ENCODE measurements at places on chromosomes 1 and 21.

- no peak for DNase-seq
These were observed 36.5 kb downstream of the LRRC8C start for GRCh38 chr1:89669441-89669840.

GRCh38 chr1:5991381-5992025, 722 bp downstream of the NPHP4 start:
- peak; percentile 47 for DNase-seq

GRCh38 chr1:168752171-168752832, 23.3 kb upstream of the DPT start:
- DNase-seq: no peak

DNA sequence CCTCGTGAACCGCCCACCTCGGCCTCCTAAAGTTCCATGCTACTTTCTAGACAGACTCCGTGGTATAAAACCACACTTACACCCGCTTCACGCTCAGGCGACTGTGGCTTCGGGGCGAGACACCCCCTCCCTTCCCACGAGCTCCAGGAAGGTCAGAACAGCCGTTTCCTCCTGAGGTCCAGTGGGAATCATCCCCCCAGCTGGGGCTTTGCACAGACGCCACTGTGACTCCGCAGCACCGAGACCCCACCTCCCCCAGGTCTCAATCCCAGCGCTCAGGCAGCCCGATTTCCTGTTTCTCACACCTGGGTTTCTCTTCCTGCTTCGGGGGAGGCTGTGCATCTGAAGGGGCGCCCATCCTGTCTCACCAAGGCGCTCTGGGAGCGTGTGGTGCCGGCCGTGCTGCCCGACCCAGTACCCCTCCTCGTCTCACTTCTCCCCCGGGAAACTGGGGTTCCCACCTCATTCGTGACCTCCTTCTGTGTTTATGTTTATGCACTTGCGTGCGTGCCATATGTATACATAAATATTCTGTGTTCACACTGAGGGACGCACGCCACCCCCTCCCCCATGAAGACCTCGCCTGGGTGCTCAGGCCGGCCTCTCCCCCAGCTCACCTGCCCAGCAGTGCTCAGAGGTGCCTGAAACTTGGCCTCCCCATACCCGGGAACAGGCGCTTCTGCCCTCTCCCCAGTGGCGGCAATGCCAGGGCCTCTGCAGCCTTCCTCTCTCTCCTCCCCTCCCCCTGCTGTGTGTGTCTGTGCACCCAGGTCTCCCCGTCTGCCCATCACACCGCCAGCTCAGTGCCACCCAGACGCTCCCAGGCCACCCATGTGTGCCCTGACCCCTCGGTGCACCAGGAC, 14.6 kb downstream of the SLC35E2B start:
- DNase-seq: no peak

GRCh38 chr1:67052741-67053534, 1.0 kb downstream of the SLC35D1 start:
- DNase-seq: peak; percentile 25

- DNase-seq: no peak
These were observed 419.0 kb upstream of the LRRC7 start for GRCh38 chr1:69148731-69149130.

DNA sequence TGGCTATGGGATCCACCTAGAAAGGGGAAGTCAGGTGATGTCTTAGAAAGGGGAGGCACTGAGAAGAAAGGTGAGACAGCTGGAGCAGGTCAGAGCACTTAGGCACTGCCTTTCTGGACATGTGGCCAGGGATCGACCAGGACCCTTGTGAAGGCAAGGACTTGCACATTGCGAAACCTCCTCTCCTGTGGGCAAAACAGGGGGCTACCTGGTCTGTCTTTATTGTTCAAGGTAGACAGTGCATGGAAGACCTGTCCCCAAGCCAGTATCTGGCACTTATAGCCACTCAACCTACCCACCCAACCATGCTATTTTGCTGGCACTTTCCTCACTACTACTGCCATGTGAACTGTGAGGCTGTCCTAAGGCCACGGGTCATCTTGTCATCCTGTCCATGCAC, 67.2 kb downstream of the NAV1 start:
- no peak for DNase-seq

DNA sequence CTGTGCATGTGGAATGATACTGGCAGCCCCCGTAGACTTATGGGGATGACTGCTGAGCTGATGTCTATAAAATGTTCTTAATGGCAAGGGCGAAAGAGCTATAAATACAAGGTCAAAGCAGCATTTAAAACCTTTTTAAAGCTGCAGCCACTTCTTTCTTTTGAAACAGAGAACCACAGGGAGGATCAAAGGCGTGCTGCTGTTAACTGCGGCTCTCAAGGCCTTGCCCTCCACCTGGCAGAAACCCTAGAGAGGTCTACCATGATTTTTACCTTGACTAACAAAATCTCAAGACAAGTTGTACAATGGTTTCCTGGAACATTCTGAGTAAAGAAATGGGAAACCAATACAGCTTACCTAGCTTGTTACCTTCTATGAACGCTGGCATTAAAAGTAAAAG, 89.7 kb downstream of the SLC45A1 start:
- no peak for DNase-seq

DNA sequence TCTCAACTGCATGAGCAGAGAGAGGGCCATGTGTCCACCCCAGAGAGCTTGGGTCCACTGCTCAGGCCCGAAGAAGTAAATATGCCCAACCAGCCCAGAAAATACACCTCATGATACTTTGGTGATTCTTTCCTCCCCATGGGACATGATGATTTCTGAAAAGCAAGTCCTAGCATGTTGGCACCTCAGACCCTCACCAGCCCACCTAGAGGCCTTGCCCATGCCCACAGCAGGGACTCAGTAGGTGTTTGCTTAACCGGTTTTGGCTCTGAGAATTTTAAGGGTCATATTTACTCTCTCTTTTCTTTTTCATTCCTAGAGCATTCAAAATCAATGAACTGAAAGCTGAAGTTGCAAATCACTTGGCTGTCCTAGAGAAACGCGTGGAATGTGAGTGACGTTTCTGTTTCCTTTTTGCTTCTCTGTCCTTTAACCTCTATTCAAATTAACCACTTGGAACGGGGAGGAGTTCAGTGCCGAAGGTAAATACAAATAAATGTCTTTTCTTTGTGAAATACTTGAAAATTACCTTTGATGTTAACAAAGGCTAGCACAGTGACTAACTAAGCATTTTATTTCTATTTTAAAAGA, 79.7 kb downstream of the PDE9A start:
- DNase-seq: no peak

- no peak for DNase-seq
These were observed 7.1 kb upstream of the DR1 start for GRCh38 chr1:93338387-93339146.

DNA sequence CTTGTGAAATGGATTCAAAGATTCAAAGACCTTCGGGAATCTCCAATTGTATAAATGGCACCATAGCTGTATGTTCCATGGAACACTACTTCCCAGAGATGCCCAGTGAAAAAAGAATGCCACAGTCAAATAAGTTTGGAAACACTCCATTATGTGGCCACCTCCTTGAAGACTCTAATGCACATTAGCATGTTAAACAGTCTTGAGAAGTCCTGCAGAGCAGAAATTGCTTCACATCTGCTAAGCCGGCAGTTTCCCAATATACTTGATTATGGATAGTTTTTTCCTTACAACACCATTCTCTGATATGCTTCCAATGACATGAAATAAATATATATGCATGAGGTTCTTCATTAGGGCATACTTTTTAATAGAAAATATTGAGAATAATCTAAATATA, 12.7 kb upstream of the SELE start:
- DNase-seq: no peak

- DNase-seq: no peak
These were observed 27.2 kb downstream of the FASLG start for GRCh38 chr1:172686143-172686542.

Data from NCI-H345 (cell line).